ENCODE measurements at places on chromosomes 3 and 15.
A peak's percentile ranks its signal among the peaks of the same experiment; 100 is the strongest.

GRCh38 chr3:102104033-102104432, 254.7 kb downstream of the NFKBIZ start:
- no peak for DNase-seq

DNA sequence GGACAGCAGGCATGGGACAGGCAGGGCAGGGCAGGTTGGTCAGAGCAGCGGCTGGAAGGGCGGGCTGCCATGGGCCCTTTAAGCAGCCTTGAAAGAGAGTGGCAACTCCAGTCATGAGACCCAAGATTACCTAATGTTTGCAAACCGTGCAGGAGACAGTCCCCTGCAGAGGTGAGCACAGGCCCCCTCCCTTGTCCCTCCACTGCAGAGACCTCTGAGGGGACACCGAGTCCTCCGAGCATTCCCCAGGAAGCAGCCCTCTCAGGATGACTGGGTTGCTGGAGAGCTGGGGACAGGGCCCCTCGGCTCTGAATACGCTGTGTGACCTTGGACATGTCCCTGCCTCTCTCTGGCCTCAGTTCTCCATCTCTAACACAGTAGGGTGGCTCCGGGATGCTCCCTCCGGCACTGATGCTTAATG, 81.4 kb downstream of the IQSEC1 start:
- no peak for DNase-seq

- no peak for DNase-seq
These were observed 27.0 kb downstream of the CADM2 start for GRCh38 chr3:84985795-84986194.

- DNase-seq: no peak
These were observed 111.9 kb upstream of the KLHL25 start for GRCh38 chr15:85906640-85907039.

DNA sequence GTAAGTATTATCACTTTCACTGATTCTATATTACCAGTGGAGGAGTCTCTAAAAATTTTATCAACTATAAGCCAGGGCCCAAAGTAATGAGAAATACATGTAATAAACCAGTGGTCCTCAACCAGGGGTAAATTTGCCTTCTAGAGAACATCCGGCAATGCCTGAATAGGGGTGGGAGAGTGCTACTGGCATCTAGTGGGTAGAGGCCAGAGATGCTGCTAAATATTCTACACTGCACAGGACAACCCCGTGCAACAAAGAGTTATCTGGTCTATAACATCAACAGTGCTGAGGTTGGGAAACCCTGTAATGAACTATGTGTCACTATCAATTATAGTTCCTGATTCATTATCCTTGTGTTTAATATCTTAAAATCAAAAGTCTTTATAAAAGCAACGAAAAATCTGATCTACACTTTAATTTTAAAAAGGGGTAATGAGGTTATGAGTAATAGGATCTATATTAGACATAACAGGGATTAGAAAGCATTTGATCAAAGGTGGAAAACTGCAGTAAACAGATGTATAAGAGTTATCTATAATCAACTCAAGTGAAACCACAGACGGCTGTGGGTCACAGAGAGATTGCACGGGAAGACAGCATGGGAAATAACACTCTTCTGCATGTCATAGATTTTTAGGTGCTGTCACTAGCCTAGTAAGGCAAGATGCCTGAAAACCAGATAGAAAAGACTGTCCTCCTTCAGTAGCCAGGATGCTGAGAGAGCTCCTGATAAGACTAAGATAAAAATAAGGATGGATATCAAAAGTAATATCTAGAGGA, 2.0 kb downstream of the LYSMD2 start:
- DNase-seq: peak; percentile 29

- DNase-seq: peak; percentile 92
These were observed 4.8 kb downstream of the HES1 start for GRCh38 chr3:194140520-194141414.

DNA sequence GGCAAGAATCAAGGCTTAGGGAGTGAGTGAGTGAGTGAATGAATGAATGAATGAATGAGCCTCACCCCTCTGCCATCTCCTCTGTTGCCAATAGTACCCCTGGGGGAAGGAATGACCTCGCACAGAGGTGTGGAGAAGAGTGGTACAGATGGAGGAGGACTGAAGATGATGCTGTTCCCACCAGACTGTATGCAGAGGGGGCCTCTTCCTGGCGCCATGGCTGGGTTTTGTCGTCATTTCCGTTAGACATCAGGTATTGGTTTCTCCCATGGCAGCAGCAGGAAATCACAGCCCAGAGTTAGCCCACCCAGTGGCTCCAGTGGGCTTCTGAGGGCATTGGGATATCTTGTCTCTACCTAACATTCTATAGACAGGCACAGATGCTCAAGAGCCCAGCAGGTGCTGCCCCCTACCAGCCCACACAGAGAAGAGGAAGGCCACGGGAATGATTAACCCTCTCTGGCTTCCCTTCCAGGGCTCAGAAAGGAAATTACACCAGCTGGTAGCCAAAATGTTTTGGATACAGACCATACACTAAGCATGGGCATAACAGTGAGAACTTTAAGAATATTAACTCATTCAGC, 109.8 kb upstream of the SLC6A11 start:
- no peak for DNase-seq

- DNase-seq: no peak
These were observed 9.4 kb downstream of the ATP13A4 start for GRCh38 chr3:193545304-193545703.

- DNase-seq: no peak
These were observed 39.0 kb upstream of the BLM start for GRCh38 chr15:90677807-90678790.

DNA sequence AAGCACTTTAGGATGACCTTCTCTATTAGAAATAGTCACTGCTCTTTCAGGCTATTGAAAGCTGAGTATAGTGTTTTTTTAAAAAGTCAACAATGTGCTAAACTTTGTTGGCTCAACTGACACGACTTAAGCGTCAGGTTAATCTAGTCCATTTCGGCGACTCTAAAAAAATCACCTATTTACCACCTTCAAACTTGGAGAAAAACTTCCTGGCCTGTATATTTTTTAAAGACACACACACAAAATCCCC, 517.8 kb downstream of the FOXP1 start:
- DNase-seq: no peak

DNA sequence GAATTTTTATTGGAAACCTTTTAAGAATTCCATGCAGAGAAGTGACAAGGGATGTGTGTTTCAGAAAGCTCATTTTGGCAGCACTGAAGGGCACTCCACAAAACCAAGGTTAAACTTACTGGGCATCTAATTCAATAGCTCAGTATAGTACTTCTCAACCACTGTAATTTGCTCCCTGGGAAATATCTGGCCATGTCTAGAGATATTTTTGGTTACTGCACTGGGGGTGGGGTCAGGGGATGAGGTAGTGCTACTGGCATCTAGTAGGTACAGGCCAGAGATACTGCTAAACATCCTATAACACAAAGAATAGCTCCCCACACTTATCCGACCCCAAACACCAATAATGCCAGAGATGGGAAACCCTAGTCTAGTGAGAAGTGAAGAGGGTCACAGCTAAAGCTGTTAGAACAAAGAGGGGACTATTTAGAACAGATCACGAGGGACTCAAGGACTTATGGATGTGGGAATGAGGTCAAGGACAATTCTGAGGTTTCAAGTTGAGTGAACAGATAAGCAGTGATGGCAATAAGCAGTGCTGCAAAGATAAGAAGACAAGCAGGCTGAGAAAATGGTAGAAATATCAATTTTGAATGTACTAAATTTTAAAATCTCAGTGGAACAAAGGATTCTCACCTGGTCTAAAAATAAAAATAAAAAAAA, 3.2 kb downstream of the MRPL46 start:
- no peak for DNase-seq

DNA sequence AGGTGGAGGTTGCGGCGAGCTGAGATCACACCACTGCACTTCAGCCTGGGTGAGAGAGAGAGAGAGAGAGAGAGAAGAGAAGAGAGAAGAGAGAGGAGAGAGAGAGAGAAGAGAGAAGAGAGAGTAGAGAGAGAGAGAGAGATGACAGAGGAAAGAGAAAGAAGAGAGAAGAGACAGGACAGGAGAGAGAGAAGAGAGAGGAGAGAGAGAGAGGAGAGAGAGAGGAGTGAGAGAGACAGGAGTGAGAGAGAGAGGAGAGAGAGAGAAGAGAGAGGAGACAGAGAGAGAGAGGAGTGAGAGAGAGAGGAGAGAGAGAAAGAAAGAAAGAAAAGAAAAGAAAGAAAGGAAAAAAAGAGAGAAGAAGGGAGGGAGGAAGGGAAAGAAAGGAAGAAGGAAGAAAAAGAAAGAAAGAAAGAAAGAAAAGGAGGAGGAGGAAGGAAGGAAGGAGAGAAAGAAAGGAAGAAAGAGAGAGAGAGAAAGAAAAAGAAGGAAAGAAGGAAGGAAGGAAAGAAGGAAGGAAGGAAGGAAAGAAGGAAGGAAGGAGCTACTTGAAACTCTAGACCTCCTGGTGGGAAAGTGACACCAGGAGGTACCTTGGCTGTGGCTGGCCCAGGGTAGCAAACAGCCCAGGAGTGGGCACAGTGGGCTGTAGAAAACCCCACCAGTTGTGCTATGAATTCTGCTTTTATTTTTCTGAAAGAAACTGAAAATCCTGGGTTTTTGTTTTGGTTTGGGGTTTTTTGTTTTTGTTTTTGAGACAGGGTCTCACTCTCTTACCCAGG, 88.0 kb downstream of the CCNL1 start:
- DNase-seq: no peak

DNA sequence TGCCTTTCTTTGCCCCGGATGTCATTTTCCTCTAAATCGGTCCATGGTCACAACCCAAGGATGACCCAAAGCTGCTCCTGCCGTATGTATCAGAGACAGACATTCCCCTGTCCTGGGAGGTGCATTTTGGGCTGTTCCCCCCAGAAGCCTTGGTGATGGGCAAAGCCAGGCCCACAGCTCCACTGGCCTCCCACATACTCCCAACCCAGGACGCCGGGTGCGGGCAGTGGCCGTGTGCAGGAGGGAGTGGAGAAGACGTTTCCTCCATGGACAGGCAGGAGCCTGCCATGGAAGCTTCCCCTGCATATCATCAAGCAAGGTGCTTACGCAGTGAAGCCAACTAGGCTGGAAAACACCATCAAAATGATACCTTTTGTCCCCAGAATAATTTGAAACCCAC, 175.0 kb downstream of the ATP10A start:
- DNase-seq: no peak

- no peak for DNase-seq
These were observed 62.0 kb downstream of the SUCNR1 start for GRCh38 chr3:151935446-151935845.

GRCh38 chr3:71244153-71244825, 339.2 kb downstream of the FOXP1 start:
- DNase-seq: no peak

- DNase-seq: peak; percentile 42
These were observed 1.8 kb downstream of the YEATS2 start for GRCh38 chr3:183699238-183699947.

GRCh38 chr3:16404349-16404895, 109.1 kb downstream of the RFTN1 start:
- no peak for DNase-seq

- no peak for DNase-seq
These were observed 4.6 kb downstream of the DENND6A start for GRCh38 chr3:57688291-57688690.

DNA sequence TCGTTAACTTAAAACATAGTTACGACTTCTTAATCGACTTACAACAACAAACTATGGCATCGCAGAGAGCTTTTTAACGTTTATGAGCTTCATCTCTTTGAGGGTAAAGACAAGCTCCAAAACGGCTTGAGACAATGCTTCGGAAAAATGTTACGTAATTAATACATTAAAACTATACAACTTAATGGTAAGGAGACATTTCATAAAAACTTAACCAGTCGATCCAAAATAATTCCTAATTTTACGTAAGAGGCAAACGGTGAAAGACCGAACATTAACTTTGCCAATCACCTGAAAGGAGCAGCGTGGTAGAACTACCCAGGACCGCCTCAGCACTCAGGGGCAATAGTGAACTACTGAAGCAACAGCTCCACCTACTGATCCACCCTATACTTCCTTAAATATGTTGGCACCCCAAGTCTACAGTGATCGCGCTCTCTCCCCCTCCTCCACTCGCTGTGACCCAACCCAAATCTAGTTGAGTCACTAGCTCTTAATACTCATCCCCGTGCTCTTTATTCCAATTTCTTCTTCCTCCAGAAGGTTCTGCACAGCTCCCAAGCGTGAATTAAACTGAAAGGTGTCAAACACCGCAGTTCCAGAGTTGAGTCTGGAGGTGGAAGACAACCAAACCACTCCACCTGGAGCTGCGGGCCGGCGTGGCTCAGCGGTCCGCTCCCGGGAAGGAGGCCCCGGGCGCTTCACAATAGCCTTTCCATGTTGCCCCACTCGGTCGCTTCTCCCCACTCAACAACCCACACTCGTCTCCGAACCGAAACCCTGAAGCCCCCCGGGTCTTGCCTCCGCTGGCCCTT, 901 bp downstream of the NAA50 start:
- DNase-seq: peak; percentile 41

- DNase-seq: no peak
These were observed 56.8 kb downstream of the CMSS1 start for GRCh38 chr3:99874237-99875002.

Measured in NCI-H2081 (cell line).